Substantia nigra (tissue), 51 donors: ENCODE measurements at places on chromosomes 1 and 21.

GRCh38 chr1:27658951-27659496 is 13.0 kb downstream of the IFI6 start:
- no peak for DNase-seq

DNA sequence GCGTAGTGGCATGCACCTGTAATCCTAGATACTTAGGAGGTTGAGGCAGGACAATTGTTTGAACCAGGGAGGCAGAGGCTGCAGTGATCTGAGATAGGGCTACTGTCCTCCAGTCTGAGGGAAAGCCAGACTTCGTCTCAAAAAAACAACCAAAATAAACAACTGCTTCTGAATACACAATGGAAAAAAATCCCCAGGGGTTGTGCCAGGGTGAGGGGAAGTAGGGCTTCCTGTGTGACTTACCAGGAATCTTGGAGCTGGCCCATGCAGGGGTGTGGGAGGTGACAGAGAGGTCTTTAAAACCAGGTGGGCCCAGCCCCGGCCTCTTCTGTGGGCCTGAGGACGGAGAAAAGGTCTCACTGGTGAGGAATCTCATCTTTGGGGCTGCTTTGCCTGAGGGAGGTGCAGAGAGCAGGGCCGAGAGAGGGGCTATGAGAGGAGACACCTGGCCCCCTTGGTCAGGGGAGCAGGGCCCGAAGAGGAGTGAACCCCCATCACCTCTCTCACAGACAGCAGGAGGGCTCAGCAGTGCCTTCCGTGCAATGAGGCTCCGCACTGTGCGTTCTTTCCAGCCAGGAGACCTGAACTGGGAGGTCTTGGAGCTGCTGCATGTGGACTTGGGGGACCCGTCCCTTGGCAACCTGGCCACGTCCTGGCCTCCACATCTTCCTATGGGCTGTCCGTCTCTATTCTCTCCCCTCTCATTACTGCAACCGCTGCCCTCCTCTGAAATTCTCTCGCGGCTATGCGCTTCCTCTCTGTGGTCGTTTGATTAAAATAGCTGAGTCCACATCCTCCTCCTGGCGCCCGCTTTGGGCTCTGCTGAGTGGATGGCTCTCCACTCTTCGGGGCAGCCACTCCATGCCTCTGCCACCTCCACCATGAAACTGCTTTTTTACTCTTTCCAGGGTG is 10.7 kb downstream of the PLA2G5 start:
- DNase-seq: no peak

GRCh38 chr1:31397360-31398095 is 15.5 kb upstream of the SERINC2 start:
- no peak for DNase-seq

GRCh38 chr1:38433084-38433722 is 386.6 kb upstream of the POU3F1 start:
- DNase-seq: no peak

GRCh38 chr1:202854787-202855186 is 34.2 kb downstream of the RABIF start:
- DNase-seq: no peak

DNA sequence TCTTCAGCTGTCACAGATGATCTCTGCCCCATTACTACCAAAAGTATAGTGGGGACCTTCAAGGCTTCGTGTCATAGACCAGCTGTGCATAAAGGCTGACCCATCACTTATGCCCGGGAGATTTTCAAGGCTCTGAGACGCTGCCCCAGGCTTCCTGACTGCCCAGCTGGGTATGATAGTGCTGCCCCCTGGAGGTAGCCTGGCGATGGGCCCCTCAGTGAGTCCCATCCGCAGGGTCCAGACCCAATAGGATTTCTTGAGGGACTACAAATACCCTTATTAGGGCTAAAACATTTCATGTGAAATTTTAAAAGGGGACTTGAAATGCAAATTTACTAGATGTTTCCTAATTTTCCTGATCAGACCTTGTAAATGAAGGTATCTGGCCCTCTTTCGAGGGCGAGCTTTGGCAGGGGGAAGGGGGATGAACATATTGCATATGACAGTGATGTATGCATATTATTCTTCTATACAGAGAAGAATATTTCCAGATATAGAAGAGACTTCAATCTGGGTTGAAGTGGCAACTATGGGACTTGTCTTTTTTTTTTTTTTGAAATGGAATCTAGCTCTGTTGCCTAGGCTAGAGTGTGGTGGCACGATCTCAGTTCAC is 11.7 kb upstream of the FCMR start:
- no peak for DNase-seq

DNA sequence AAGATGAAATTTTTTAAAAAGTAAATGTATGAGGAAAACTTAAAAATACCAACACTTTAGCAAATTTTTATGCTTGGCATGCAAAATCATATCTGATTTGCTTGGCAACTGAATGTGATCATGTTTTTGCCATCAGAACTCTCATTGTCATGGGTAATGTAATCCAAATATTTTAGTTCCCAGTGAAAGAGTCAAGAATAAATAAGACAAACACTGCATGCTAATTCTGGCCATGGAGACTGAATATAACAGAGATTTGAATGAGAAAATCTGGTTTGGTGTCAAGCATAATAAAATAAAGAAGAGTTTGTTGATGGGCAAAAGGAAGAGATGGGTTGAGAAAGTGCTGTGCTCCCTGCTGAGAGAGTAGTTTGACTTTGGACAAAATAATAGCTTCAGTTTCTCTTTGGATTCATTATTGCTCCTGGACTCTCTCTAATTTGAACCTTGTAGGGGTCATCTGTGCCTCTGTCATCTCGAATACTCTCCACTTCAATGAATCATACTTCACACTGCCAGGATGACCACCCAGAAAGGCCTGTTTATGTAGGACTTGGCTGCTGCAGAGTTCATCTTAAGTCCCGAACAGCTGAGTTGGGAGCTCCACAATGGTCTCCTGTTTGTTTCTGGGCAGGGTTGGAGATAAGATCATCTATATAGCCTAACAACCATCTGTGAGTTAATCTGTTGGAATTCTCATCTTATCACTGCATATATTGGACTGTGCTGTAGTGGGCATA is 34.4 kb downstream of the ADAMTS1 start:
- no peak for DNase-seq

DNA sequence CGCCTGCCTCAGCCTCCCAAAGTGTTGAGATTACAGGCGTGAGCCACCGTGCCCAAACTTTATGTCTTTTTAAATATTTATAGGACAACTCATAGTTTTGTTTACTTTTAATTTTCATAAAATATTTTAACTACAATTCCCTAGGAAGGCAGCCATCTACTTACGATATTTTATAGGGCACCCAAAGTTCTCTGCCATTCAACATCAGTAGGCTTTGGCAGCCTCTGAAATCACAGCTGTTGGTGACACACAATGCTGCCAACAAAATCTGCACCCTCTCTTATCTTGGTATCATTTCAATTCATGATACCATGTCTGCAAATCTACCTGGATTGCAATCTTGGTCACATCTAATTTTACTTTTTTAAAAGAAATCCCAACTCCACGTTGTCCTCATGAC is 27.1 kb upstream of the ERO1B start:
- no peak for DNase-seq

DNA sequence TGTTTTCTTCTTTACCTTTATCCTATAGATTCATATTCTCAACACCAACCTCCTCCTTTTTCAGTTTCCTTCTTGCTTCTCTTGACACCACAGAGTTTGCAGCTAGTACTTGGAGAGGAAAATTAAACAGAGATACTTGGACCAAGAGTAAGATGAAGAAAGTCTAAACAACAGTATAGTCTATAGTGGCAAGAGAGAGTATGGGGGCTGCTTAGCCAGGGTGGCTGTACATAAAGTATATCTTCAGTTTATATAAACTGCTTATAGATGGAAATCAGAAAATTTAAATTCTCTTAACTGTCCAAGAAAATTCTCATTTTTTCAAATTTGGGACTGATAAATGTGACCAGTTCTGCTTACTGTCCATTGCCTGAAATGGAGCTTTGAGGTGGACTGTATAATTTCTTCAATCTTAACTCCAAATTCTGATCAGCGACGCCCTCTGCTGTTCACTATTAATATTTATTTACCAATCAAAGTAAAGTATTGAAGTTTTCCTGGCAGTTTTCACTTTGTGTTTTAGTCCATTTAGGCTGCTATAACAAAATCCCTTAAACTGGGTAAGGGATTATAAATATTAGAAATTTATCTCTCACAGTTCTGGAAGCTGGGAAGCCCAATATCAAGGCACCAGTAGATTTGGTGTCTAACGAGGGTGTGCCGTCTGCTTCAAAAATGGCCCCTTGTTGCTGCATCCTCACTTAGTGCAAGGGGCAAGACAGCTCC is 14.8 kb upstream of the METTL18 start:
- no peak for DNase-seq

- no peak for DNase-seq
These were observed 17.6 kb downstream of the SHISA4 start for GRCh38 chr1:201906336-201906735.

- DNase-seq: no peak
These were observed 456 bp downstream of the COL8A2 start for GRCh38 chr1:36124404-36125128.

- DNase-seq: peak; percentile 18
These were observed 45.9 kb downstream of the KIAA0040 start for GRCh38 chr1:175146529-175147213.

DNA sequence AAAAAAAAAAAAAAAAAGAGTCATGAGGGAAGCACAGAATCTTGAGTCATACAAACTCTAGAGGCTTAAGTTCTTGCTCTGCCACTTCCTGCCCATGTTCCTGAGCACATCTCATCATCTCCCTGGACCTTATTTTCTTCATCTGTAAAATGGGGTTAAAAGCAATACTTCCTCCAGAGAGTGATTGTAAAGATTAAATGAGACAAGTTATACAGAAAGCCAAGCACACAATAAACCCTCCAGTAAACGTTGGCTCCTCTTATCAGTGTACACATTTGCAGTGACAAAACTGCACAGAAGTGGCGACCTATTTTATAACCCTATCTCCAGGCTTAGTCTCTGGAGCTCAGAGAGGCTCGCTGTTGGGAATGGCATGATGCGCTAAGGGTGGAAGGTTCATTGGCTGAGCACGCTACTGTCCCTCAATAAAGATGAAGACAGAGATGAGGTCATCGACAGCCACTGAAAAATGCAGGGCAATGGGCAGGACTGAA is 82.1 kb downstream of the RRAGC start:
- no peak for DNase-seq

GRCh38 chr1:241533326-241534115 is 1.3 kb downstream of the KMO start:
- DNase-seq: no peak

GRCh38 chr1:26789931-26790330 is 2.2 kb downstream of the PIGV start:
- no peak for DNase-seq

DNA sequence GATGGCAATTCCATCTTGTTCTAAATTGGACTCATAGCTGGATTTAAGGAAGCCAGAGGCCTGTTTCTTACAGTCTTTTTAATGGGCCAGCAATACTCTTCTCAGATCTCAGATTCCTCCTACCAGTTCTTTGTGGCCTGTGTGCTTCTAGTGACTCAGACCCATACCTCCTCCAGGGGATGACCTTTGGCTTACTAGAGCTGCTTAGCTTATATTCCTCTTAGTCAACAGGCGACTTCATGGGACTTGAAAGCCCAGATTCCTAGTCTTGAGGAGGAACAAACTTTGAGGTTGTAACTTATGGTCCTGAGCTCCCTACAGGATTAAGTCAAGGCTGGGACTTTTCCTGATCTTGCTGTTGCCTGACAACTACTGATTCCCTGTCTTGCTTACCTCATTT is 12.4 kb upstream of the PAPPA2 start:
- no peak for DNase-seq
